ENCODE measurements at places on chromosomes 2 and 18.

DNA sequence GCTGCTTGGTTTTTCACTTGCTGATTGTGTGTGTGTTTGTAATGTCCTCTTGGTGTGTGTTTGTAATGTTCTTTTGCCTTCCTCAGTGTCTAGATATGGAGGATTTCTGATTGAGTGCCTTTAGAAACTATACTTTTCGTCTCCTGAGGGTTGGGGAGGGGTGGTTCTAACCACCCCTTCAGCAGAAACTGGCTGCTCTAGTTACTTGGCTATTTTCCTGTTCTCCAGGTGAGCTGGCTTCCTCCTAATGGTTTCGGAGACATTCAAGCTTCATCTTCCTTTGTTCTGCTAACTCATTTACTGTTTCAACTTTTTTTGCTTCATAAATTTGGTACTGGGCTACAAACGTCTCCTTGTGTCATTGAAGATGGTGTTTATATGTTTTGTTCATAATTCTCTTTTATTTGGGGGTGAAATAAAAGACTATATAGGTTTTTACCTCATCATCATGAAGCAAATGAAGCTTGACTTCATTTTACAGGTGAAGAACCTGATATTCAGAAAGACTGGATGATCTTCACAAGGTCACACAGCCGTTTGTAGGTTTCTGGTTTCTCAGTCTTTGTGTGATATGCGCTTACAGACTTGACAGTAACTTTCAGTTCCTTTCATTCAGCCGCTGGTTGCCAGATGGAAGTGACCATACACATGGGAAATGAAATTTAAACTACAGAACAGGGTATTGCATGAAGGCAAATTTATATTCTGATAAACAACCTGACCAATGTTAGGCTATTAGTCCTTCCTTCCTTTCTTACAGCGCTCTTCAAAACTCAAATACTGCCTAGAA lies 238.5 kb downstream of the GALR1 start:
- no peak for DNase-seq

- no peak for DNase-seq
These were observed 115.4 kb upstream of the CDC42EP3 start for GRCh38 chr2:37786854-37787253.

DNA sequence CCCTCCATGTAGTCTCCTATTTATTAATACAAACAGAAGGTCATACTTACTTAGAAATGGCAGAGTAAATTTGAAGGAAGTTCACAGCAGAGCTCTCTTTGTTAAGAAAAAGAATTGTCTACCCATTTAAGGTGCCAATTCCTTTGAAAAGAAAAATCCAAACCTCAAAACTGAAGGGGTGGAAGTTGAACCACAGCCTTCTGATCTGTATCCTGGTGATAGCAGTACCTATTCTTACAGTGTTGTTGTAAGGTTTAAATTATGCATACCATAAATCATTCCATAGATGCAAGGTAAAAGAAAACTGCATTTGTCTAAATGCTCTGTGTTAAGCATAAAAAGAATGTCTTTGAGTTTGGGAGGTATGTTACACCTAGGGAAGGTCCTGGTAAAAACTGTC lies 47.6 kb downstream of the COBLL1 start:
- no peak for DNase-seq

- DNase-seq, result peak; percentile 14
These were observed 75.0 kb upstream of the ID2 start for GRCh38 chr2:8606649-8607550.

- DNase-seq, result no peak
These were observed 459.3 kb upstream of the TRIB2 start for GRCh38 chr2:12257476-12257875.

All from naive thymus-derived CD8-positive, alpha-beta T cell (primary cell).